Stimulated activated CD8-positive, alpha-beta memory T cell treated with anti-CD3 and anti-CD28 coated beads, Interleukin-12 subunit alpha, Interleukin-12 subunit beta, amount 100 ng/mL, for 1 hour (primary cell): ENCODE measurements at places on chromosomes 16 and 17.

DNA sequence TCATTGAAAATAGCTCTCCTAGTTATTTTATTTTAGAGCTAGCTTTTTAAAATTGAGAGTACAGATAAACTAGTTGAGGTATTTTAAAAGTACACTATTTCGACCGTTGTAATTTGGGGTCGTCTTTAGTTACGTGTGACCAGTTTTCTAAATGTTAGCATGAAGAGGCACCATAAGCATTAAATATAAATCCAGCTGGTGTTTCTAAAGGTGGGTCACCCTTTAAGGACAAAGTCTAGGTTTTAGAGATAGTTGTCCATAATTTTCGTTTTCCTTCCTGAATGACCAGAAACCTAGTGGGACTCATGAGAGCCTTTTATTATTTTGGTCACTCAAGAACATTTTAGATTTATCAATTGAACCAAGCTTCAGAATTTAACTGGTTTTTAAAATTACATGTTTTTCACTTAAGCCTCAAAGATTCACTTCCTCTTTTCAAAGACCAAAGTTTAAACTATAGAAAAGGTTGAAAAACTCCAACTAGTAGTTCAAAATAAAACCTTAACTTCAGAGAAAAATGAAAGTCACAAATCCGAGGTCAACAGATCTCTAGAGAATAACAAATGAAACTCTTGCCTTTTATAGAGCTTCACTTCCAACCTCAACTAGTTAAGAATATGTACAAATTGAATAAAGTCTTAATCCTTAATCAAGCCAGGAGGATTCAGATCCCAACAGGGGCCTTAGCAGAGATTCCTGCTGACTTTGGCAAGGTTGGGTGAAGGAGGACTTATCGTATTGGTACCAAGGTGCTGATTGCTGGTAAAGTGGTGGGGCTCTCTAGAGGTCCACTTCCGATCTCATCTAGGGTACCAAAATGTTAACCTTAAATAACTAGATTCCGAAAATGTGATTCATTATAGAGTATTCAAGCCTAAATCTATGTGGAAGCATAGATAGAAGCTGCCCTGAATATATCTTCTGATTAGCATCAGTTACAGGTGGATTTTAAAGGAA lies 32.5 kb downstream of the PHKB start:
- no peak for DNase-seq

DNA sequence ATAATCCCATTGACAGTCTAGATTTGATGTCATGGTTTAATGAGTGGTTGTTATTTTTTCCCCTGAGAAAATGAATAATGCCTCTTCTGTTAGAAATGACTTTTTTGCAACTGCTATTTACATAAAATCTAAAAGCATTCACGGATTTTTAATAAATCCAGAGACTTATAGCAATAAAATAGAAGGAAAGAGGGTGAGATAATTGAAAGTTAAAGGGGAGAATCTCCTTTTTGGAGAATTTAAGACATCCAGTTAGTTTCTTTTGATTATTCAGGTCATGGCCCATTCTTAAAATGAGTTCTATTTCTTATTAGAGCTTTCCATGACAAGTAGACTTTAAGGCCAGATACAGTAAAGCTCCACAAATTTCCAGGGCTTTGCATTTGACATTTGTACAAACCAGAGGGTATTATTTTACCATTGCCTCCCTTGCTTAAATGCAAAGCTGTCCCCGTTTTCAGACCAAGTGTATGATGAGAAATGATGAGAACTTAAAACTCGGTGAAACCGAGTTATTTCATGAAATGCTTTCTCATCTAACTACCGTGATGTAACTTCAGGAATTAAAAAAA lies 789.0 kb upstream of the SOX9 start:
- no peak for DNase-seq

- DNase-seq, result no peak
Observed at GRCh38 chr17:80472996-80473395, 3.4 kb downstream of the NPTX1 start.

- DNase-seq, result no peak
Observed at GRCh38 chr17:21211825-21212479, 2.0 kb downstream of the TMEM11 start.

- no peak for DNase-seq
Observed at GRCh38 chr16:55393991-55394390, 70.0 kb downstream of the IRX6 start.

DNA sequence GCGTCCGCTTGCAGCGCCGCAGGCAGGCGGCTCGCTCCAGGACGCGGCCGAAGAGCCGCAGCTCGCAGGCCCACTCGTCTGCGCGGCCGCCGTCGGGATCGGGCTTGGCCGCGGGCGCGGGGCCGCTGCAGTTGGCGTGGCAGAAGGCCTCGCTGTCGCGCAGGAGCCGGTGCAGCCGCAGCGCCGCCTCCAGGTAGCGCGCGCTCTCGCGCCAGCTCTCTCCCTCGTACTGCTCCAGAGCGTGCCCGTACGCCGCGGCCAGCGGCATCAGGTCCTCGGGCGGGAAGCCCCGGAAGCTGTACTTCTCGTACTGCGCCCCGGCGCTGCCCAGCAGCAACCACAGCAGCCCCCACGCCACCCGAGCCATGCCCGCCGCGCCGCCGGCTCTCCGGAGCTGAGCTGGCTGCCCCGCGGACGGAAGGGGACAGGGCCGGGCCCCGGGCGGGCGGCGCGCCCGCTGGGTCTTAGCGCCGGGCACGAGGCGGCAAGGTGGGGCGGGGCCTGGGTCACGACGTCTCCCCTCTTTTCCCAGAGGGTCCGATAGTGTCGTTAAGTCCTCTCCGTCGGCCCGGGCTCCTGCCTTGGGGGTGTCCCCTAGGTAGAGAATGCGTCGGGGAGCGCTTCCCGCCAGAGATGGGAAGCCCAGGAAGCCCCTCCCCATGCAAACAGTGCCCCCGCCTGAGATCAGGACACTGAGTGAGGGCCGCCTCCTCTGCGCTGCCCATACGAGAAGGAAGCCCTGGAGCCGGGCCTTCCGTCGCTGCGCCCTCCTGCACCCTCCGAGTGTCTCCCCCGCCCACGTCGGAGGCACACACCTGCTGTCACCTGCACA lies at the start of gene P3H4:
TSS of gene P3H4 (minus strand) at position 401 of the 832 bp plus-strand sequence. CDS start at position 367, 34 bp downstream.
- peak; percentile 42 for DNase-seq

DNA sequence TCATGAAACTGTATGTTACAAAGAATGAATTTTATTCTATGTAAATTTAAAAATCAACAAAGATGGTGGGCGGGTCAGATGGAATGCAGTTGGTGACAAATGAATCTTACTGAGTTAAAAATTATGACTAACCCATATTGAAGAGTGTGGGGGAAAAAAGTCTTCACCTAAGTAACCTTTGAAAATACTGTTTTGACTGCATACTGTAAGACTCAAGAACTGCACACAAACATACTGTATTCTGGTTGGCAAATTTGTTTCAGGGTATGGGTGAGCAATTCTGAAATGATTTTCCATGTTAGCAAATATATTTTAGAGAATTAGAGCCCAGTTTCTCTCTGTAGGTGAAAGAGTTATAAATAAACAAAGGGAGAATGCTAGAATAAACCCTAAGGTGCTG lies 153.7 kb upstream of the KCNJ18 start:
- no peak for DNase-seq

DNA sequence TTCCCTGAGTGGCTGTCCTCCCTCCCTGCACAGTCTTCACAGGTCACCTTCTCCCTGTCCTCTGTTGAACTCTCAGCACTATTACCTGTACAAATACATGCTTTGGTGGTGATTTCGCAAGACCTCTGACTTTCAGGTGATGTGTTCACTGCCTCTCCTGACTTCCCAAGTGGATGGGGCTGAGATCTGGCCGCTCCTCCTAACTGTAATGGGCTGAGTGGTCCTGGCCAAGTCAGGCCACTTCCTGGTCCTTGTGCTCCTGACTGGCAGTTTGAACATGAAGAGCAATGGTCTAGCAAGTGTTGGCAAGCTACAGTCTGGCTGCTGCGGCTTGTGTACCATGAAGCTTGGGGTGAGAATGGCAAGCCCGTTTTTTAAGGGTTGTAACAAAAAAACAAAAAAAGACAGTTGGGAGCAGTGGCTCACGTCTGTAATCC lies 11.7 kb upstream of the TMED6 start:
- DNase-seq, result no peak
